ENCODE measurements at places on chromosomes 3 and 15.
A peak's percentile ranks its signal among the peaks of the same experiment; 100 is the strongest.

DNA sequence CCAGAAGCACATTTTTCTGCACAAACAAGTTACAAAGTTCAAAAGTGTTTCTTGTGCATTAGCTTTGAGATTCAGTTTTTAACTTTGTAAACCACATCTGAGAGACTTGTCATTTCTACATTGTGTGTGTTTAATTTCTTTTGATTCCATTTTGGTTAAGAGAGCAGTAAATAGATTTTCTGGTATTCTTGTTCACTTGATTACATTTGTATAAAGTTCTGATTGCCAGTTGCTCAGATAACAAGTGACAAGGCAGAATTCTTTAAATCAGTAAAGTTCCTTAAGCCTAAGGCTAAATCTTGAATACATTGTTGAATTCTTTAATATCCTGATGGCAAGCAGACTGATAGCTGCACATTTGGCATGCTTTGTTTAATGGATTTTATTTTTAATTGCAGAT lies 3.1 kb upstream of the FBXO22 start:
- DNase-seq, result no peak

DNA sequence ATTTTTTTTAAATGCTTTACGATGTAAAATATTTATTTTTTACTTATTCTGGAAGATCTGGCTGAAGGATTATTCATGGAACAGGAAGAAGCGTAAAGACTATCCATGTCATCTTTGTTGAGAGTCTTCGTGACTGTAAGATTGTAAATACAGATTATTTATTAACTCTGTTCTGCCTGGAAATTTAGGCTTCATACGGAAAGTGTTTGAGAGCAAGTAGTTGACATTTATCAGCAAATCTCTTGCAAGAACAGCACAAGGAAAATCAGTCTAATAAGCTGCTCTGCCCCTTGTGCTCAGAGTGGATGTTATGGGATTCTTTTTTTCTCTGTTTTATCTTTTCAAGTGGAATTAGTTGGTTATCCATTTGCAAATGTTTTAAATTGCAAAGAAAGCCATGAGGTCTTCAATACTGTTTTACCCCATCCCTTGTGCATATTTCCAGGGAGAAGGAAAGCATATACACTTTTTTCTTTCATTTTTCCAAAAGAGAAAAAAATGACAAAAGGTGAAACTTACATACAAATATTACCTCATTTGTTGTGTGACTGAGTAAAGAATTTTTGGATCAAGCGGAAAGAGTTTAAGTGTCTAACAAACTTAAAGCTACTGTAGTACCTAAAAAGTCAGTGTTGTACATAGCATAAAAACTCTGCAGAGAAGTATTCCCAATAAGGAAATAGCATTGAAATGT lies 15.6 kb downstream of the THBS1 start:
- DNase-seq, result no peak

GRCh38 chr3:49671291-49672288 lies 2.6 kb upstream of the APEH start:
- DNase-seq, result no peak

GRCh38 chr3:194447161-194447560 lies 39.6 kb downstream of the ATP13A3 start:
- no peak for DNase-seq

GRCh38 chr3:175399156-175399840 lies 540.2 kb downstream of the NAALADL2 start:
- no peak for DNase-seq

DNA sequence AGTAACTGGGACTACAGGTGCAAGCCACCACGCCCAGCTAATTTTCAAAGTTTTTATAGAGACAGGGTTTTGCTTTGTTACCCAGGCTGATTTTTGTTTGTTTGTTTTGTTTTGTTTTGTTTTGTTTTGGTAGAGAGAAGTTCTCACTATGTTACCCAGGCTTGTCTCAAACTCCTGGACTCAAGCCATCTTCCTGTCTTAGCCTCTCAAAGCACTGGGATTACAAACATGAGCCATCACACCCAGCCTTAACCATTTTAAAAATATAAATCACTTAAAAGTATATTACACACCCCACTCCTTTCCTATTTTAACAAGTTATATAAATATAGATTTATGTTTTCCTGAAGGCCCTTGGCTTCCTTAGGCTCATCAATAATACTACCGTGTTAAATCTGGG lies 6.5 kb upstream of the DYNC1LI1 start:
- DNase-seq, result no peak

- no peak for DNase-seq
Observed at GRCh38 chr3:131401978-131402377, 20.4 kb downstream of the NUDT16 start.

DNA sequence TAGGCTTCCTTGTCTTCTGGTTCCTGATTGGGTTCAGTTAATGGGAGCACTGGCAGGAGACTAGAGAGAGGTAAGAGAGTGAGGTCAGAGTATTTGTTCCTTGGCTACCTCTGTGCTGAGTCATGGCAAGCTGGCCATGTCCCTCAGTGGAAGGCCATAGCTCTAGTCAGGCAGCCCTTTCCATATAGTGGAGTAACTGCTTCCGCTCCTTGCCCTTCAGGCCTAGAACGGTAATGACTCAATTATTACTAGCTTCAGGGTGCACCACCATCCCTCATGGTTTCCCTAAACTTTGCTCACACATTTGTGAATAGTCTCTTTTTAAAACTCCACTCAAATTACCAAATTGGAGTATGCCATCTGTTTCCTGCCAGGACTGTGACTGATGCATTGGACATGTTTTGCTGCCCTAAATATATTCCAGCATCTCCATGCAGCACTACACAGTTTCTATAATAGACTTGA lies 10.5 kb upstream of the ANO10 start:
- no peak for DNase-seq

GRCh38 chr3:150077581-150078247 lies 107.0 kb upstream of the PFN2 start:
- no peak for DNase-seq

- DNase-seq, result no peak
Observed at GRCh38 chr3:12352253-12352652, 63.4 kb downstream of the PPARG start.

- DNase-seq, result no peak
Observed at GRCh38 chr3:74009961-74010844, 385.5 kb upstream of the PDZRN3 start.

DNA sequence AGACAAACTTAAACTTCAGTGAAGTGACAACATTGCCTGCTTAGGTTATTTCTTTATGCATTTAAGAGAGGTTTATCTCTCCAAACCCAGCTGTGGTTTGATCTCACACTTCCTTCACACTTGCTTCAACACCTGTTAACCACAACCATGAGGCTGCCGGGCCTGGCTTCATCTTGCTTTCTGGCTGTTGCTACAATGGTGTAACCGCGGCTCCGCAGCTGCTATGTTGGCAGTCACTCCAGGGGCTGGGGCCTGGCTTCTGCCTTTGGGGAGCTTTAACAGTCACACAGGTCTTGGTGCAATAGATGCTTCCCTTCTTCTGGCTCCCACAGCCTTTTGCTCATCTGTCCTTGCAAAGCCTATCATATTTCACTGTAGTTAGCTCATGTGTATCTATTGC lies 72.9 kb upstream of the MNS1 start:
- DNase-seq, result no peak

DNA sequence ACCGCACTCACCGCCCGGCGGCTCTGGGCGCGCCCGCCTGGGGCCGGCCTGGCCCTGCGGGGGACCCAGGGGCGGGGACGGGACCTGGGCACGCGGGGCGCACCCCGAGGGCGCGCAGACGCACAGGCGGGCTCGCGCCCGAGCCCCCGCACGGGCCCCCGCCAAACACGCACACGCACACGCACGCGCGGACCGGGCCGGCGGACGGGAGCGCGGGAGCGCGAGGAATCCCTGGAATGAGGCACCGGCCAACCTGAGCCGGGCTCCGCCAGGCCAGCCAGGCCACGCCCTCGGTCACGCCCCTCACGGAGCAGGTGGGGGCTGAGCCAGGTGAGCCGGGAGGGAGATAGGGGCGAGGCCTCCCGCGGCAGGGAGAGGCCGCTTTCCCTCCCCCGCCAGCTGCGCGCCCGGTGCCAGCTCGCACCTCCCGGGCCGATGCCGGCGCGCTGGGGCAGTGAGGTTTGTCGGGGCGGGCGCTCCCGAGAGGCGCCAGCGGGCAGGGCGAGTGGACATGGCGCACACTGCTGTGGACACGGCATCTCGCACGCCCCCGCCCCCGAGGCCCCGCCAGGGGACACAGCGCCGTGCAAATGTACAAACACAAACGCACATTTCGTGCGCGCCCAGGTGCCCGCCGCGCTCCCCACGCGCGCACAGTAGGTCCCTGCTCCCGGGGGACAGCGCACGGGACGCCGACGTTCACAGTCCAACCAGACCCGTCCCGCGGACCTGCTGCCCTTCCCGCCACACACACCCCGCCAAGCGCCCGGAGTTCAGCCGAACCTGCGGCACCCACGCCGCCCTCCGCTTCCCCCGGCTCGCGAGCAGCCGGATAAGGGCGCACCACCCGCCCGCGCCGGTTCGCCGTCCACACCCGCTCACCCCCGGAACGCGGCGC lies 75.9 kb upstream of the VGLL4 start:
- DNase-seq, result peak; percentile 73

DNA sequence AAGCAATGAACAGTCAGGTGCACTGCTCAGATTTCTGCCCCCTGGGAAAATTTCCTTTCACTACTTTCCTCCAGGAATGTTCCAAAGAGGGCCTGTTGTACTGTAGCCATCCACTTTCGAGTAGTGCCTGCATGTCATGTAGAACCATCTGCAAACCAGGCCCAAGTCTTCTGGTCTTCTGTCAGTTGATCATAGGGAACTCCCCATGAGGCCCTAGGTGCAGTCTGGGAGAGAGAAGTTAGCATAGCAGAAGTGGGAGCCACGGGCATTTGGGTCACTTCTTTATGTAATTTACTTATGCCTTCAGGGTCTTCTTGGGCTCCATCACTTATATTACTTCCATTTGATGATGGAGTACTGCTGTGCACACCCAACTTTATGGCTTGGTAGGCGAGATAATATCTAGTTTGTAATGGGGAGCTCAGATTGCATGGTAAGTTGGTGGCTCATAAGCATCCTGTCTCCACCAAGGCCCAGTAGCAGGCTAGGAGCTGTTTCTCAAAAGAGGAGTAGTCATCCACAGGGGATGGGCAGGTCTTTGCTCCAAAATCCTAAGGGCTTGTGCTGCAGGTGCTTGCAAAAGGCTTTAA lies 151.4 kb downstream of the NFKBIZ start:
- no peak for DNase-seq

GRCh38 chr3:171995486-171995885 lies 43.9 kb upstream of the FNDC3B start:
- DNase-seq, result no peak

- no peak for DNase-seq
Observed at GRCh38 chr3:127720161-127720823, 47.5 kb downstream of the ABTB1 start.

DNA sequence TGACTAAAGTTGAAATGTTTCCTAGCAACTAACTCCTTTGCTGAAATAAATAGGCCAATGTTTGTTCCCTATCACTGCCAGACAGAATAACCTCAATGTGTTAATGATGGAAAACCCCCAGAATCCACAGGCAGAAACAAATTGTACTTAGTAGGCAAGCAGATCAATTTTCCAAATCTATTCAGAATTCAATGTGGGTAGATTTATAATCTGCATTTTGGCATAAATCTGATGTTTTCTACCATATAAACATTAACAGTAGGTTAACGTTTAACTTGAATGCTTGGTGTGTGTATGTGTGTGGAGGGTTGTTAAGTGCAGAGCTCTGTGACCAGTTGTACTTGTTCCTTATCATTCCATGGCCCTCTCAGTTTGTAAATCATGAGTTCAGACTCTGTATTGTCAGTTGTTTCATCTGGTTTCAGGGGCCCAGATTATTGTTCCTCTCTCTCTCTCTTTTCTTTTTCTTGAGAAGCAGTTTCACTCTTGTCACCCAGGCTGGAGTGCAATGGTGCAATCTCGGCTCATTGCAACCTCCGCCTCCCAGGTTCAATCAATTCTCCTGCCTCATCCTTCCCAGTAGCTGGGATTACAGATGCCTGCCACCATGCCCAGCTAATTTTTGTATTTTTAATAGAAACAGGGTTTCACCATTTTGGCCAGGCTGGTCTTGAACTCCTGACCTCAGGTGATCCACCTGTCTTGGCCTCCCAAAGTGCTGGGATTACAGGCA lies 32.8 kb downstream of the PLSCR1 start:
- no peak for DNase-seq

- DNase-seq, result no peak
Observed at GRCh38 chr3:54511766-54512365, 389.5 kb downstream of the CACNA2D3 start.

GRCh38 chr3:86333636-86334035 lies 657.3 kb downstream of the VGLL3 start:
- no peak for DNase-seq

- DNase-seq, result no peak
Observed at GRCh38 chr3:122612696-122613095, 35.2 kb downstream of the PARP15 start.

GRCh38 chr3:56932866-56933265 lies 127.6 kb upstream of the SPATA12 start:
- DNase-seq, result no peak

DNA sequence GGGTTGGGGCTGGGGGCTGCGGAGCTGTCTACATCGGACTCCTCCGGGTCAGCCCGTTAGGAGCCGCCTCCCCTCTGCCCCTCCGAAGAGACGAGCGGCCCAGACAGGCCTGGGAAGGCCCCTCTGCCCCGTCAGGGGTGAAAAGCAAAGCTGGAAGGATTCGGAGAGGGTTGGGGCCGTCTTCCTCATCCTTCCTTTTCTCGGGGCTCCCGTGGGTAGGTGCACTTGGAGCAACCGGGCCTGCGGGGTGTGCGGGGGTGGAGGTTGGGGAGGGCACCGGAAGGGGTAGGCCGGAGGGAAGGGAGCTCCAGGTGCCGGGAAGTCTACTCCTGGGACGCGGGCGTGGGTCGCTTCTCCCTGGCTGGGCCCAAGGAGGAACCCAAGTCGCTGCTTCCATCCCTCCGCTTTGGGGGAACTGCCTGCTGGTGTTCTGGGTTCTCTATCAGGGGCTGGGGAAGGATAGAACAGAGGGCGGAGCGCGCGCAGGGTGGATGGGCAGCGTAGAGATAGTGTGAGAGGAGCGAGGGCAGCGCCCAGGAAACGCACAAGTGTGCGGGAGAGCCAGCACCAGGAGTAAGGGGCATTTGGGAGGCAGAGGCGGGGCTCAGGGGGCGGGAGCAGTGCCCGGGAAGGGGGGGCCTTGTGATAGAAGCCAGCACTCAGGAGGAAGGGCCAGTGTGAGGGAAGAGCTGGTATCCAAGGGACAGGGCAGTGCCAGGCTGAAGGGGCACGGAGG lies 590 bp downstream of the POLR2H start:
- peak; percentile 28 for DNase-seq

DNA sequence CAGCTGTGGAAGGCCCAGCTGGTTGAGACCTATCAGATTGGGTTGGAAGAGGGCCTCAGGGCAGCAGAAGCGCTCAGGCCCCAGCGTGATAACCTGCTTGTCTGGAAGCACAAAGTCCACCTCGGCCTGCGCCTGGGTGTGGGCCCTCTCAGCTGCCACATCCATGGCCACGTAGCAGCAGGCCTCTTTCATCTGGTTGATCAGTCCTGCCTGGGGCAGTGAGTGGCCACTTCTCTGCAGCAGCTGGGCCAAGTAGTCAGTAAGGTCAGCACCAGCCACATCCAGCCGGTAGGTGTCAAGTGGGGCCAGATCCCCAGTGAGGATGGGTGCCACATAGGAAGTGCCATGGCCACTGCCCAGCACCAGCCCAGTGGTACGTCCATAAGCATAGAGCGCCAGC lies 3.9 kb upstream of the CAMKV start:
- DNase-seq, result no peak
